Lung (tissue), 17 donors: ENCODE measurements at places on chromosomes 13 and 19.

DNA sequence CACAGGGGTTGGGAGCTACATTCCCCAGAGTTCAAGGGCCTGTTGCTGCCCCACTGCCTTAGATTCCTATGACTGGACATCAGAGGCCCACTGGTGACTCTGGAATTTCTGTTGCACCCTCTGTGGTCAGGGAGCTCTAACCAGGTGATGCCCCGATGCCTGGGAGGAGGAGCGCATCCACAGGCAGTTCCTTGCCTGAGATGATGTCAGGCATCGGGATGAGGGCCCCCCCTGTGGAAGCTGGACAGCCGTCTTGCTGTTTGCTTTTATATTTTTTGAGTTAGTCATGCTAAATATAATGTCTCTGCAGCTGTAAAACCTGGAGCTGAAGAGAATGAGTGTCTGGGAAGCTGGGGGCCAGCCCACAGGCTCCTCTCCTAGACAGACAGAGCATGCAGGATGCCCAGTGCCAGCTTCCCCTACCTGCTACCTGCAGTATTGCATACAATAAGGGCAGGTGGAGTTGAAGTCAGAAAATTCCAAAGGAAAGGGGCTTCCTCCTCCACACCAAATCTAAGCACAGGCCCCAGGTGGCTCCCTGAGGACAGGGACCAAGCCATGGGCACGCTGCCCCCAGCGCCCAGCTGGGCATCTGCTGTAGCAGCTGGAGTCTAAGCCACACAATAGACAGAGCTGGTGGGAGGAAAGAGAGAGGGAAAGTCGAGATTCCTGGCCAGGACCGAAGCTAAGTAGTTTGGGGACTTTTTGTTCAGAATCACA is 16.2 kb downstream of the COL4A2 start:
- no peak for DNase-seq

GRCh38 chr19:57473646-57474045 is 3.7 kb downstream of the ZNF772 start:
- DNase-seq: no peak

GRCh38 chr13:97069050-97069815 is 75.0 kb upstream of the OXGR1 start:
- DNase-seq: peak; percentile 11

DNA sequence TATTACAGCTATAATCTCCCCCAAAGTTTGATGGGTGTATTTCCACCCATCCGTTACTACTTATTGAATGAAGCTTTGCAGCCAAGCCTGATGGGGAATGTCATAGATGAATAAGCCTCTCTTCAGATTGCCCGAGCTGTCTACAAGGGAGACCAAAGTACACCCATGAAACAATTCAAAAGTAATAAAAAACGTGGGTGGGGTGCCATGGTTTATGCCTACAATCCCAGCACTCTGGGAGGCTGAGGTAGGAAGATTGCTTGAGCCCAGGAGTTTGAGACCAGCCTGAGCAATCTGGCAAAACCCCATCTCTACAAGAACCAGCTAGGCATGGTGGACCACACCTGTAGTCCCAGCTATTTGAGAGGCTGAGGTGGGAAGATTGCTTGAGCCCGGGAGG is 419.2 kb downstream of the FGF9 start:
- DNase-seq: no peak

DNA sequence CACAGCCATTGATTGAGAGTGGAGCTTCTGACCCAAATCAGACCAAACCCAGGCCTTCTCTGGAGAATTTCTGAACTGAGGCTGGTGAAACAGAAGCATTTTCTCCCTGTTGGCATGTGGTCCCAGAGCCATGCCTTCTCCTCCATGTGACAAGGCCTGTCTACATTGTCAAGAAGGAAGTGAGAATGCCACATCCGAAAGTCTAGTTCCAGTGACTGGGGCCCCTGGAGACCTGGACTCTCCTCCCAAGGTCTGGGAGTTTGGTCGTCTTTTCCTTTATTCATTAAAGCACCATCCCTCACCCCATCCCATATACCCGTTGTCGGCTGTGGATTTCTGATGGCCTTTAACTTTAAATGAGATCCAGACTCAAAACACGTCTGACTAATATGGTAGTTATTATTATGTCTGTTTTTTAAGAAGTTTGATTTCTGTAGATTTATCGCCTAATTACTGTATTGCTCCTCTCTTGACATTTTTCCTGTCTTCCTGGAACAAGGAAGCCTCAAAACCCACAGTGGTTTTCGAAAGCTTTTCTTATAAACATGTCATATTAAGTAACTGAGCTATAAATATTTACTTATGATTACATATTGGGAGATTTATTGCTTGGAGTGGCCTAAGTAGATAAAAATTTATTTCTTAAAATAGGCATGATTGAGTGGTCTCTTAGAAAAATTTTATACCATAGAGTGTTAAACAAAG is 128.3 kb upstream of the FRY start:
- DNase-seq: no peak

- no peak for DNase-seq
Measured at GRCh38 chr13:112464720-112465119, 88.6 kb downstream of the SPACA7 start.

DNA sequence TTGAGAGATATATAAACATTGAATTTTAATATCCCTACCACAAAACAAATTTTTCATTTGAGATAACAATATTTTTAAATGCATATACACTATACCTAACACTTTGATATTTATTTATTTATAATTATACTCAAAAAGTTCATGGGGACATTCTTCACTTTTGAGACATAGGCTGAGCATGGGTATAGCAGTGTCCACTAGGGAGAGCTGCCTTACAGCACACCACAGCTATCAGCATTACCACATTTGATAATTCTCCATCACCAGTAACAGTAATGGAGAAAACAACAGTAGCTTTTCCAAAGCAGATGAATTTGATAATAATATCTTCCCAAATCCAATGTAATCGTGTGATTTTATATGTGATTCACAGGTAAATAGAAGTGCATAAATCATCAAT is 626.1 kb downstream of the DACH1 start:
- DNase-seq: peak; percentile 67

GRCh38 chr13:49624229-49624628 is 4.1 kb upstream of the ARL11 start:
- DNase-seq: no peak

DNA sequence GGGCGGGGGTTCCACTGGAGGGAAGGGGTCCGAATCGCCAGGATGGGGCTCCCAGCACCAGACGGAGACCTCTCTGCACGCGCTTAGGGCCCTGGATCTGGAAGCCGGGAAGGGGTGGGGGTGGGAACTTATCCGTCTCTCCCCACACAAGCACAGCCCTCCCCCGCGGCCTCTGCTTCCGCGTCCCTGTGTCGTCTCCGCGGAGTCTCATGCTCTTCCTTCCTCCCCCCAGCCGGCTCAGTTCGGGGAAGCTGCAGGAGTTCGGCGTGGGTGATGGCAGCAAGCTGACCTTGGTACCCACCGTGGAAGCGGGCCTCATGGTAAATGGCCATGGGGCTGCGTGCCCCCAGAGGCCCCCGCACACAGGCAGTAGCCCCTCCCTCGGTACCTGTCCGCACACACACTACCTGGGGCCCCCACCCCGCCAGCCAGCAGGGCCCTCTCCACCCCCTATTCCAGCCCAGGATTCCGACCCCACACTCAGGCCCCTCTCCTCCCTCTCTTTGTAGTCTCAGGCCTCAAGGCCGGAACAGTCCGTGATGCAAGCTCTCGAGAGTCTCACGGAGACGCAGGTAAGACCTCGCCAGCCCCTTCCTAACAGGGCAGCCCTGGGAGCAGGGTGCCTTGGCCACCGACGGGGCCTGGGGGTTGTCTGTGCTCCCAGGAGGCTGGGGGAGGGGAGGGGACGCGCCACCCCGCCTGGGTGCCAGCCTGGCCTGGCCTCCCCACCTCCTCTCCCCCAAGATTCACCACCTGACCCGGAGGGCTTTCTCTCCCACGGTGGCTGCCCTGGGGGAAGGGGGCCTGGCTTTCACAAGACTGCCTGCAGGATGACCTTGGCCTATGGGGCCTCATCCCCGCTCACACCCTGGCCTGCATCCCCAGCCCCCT is 3.2 kb downstream of the MIDN start:
- DNase-seq: peak; percentile 67

DNA sequence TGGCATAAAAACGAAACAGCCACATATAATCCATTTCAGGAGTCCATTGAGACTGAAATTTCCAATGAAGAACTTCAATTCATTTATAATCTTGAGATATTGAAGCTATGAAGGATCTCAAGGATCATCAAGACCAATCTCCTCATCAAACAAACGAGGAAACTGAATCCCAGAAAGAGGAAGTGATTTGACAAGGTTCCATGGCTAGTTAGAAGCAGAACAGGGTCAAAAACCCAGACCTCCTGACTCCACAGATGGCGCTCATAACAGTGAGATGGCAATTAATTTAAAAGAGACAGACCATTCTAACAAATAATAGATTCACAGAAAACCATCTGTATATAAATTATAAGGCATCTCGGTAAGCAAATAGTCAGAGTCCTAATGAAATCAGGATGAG is 229.7 kb downstream of the KCTD12 start:
- DNase-seq: no peak

DNA sequence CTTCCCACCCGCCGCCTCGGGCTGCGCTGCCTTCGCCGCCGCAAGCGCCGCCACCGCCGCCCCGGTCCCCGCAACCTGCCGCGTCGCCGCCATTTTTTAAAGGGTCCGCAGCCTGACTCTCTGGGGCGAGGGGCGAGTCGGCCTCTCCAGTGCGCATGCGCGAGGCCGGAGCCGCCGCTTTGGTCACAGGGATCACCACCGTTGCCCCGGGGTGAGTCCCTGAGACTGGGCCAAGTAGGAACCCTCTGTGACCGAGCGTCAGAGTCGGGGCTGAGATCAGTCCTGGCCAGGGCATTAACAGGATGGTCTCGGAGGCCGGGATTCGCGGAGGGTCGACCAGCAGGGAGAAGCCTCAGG is 42.6 kb downstream of the ZNF146 start:
- DNase-seq: peak; percentile 19

- peak; percentile 15 for DNase-seq
Measured at GRCh38 chr19:47447470-47448359, 24.0 kb downstream of the SLC8A2 start.

GRCh38 chr13:96179309-96179708 is 89.4 kb downstream of the HS6ST3 start:
- no peak for DNase-seq

DNA sequence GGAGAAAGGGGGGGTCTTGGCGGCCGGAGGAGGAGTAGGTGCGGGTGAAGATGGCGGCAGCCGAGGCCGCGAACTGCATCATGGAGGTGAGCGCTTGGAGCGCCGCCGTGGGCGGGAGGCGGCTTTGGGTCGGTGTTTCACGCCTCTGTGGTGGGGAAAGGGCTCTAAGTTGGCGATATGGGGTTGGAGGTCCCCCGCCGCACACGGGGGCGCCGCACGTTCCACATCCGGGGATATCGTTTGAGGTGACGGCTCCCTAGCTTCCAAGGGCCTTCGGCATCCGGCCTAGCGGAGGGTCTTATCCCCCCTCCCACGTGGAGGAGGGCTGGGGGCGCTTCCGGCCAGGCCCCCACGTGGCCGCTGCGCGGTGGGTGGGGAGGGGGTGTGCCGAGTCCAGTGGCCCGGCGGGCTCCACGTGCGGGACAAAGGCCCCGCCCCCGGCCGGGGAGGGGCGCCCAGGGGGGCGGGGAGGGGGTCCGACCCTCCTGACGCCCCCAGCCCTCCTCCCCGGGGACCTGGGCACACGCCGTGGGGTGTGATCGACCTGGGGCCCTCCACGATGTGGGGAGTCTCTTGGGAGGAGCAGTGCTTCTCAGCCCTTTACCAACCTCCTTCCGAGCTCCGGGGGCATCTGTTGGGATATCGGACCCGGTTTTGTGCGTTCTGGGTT is at the start of gene PRMT1:
PRMT1 (plus strand) TSS at position 41 of the 670 bp plus-strand sequence; CDS start at position 51, 10 bp downstream.
- DNase-seq: peak; percentile 72

GRCh38 chr13:27978301-27978968 is 9.3 kb upstream of the CDX2 start:
- no peak for DNase-seq

- peak; percentile 44 for DNase-seq
Measured at GRCh38 chr19:32098968-32099367, 246.4 kb upstream of the ZNF507 start.

DNA sequence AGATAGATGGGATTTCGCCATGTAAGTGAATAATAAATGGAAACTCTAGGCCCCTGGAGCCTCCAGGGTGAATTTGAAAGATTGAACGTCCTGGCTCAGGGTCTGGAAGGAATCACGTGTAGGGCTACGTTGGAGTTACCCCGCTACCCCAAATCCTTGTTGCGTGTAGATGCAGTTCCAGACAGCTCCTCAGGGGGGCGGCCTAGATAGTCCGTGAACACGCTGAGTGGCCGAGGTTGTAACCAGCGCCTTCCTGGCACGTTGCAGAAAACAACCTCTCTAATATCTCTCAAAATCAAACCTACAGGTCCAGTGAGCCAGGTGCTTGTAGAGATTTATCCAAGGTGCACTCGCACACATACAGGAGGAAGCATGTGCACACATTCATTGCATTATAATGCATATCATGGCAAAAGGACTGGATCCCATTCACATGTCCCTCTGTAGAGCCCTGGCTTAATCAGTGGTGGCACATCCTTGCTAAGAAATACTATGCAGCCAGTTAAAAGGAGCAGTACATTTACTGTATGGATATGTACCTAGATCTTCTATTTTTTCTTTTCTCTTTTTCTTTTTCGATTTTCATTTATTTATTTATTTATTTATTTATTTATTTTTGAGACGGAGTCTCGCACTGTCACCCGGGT is 2.5 kb upstream of the KEAP1 start:
- peak; percentile 45 for DNase-seq

DNA sequence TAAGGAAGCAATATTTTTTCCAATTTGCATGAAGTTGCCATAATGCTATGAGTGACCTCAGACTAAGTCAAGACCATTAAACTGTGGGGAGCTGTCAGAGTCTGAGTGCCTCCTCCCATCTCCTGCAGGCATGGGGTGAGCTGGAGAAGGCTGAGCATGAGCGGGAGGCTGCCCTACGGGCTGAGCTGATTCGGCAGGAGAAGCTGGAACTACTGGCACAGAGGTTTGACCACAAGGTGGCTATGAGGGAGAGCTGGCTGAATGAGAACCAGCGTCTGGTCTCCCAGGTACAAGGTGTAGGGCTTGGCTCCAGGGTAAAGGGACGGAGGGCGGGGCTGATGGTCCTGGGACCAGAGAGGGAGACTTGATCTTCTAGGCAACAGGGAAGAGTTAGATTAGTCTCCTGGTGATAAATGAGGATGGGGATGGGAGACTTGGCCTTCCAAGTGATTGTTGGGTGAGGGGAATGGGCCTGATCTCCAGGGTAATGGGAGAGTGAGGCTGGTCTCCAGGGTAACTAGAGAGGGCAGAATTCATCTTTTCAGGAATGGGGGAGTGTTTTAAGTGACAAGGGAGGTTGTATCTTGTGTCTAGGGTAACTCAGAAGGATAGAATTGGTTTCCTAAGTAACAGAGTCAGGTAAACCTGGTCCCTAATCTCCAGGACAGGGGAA is 36.0 kb downstream of the SPTBN4 start:
- DNase-seq: no peak
